Activated B cell treated with CpG ODN at 0.5 μM for 24 hours (primary cell): ENCODE measurements at places on chromosomes 6 and 20. TPM values are rescaled to one million over a fixed set of nuclear protein-coding genes. Genes with fewer than 3 reads are reported as not detected.

Gene IL17A
- not detected in 2 replicates for total RNA-seq

Gene OOEP
- 0.22 TPM in 1 of 2 replicates, not detected in the other for total RNA-seq

Gene PTCHD4
- total RNA-seq: not detected in 2 replicates

Gene IYD
- not detected in 2 replicates for total RNA-seq

Gene HSPA1L
- total RNA-seq: 1.2 and 2.1 TPM in 2 replicates

Gene PPP1R3G
- 0.11 and 0.15 TPM in 2 replicates for total RNA-seq

Gene SLC24A3
- 0.07 TPM in 1 of 2 replicates, not detected in the other for total RNA-seq

Gene IER3
- 3.0 and 3.3 TPM in 2 replicates for total RNA-seq

Gene ADGB
- not detected in 2 replicates for total RNA-seq

Gene MUC22
- total RNA-seq: not detected in 2 replicates

Gene CST9L
- total RNA-seq: not detected in 2 replicates

Gene PRR18
- 0.10 TPM in 1 of 2 replicates, not detected in the other for total RNA-seq

Gene DNAH8
- total RNA-seq: 1.1 and 2.0 TPM in 2 replicates

Gene FOXQ1
- total RNA-seq: not detected in 2 replicates

Gene RAET1E
- total RNA-seq: not detected in 2 replicates

Gene FLRT3
- total RNA-seq: not detected in 2 replicates

Gene MYL9
- total RNA-seq: 5.4 and 8.0 TPM in 2 replicates

Gene ZBP1
- 16.5 and 17.8 TPM in 2 replicates for total RNA-seq

Gene CCN2
- total RNA-seq: 0.27 and 0.35 TPM in 2 replicates

Gene DYNLT2
- total RNA-seq: 3.7 and 4.4 TPM in 2 replicates

Gene PSMA7
- 241 and 260 TPM in 2 replicates for total RNA-seq

Gene CENPW
- total RNA-seq: 4.4 and 5.2 TPM in 2 replicates

Gene SLC22A16
- not detected in 2 replicates for total RNA-seq

Gene FAM83D
- total RNA-seq: 0.93 and 1.2 TPM in 2 replicates

Gene ATXN1
- 43.1 and 59.8 TPM in 2 replicates for total RNA-seq

Gene MGME1
- 19.0 TPM in 2 replicates for total RNA-seq

Gene TNF
- total RNA-seq: 135 and 139 TPM in 2 replicates
